ENCODE measurements at places on chromosomes 2 and 18.

DNA sequence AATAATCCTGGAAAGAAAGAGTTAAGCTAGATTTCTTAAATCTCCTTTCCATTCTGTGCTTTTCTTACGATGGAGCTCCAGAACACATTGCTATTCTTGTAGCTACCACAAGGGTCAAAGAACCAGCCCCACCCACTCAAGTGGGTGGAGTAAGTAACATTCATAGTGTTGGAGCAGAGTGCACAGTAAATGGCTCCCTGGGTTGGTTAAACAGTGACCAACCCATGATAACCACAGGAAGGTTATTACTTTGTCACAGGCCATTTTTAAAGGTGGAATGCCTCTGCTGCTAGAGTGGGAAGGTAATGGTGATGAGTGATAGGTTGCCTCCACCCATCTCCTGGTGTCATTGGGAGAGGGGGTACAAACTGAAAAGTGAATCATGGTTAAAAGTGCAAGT, 13.9 kb downstream of the ARPC2 start:
- no peak for DNase-seq

- no peak for DNase-seq
Observed at GRCh38 chr2:59677158-59677557, 876.3 kb downstream of the BCL11A start.

- no peak for DNase-seq
Observed at GRCh38 chr2:134433979-134434378, 180.1 kb downstream of the MGAT5 start.

DNA sequence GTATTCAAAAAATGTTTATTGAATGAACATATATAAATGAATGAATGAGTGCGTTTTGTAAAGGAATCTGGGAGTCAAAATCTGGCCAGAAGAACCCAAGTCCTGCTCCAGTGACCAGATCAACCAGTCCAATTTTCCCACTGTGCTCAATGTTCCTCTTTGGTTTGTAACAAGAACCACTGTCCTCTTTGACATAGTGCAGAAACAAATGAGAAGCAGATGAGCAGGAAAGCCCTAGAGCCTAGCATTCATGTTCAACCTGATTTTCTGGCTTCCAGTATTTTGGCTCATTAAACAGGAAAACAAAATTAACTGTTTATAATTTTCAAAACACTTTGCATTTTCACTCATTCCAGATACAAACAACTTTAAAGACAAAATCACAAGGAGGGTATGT, 23.2 kb downstream of the FAM124B start:
- no peak for DNase-seq

- no peak for DNase-seq
Observed at GRCh38 chr18:32264401-32264800, 74.6 kb downstream of the MEP1B start.

GRCh38 chr18:51621864-51622160, 424.3 kb upstream of the MEX3C start:
- no peak for DNase-seq

DNA sequence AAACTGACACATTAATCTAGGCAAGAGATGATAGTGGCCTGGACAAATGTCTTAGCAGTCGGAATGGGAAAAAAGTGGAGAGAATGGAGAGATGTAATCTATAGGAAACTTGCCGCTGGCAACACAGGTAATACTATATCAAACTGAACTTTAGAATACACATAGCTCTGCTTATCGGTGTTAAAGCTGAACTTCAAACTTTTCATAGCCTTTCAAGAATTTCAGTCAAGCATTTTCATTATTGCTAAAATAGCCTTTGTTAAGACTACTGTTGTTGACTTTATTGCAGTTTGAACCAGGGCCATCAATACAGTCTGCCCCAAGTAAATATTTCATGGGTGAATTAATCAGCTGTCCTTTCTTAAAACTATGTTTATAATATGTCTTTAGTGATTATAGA, 12.9 kb upstream of the CHST9 start:
- no peak for DNase-seq

GRCh38 chr2:65630643-65631042, 198.2 kb upstream of the SPRED2 start:
- DNase-seq = no peak

- DNase-seq = no peak
Observed at GRCh38 chr2:119190321-119191111, 32.0 kb upstream of the C1QL2 start.

DNA sequence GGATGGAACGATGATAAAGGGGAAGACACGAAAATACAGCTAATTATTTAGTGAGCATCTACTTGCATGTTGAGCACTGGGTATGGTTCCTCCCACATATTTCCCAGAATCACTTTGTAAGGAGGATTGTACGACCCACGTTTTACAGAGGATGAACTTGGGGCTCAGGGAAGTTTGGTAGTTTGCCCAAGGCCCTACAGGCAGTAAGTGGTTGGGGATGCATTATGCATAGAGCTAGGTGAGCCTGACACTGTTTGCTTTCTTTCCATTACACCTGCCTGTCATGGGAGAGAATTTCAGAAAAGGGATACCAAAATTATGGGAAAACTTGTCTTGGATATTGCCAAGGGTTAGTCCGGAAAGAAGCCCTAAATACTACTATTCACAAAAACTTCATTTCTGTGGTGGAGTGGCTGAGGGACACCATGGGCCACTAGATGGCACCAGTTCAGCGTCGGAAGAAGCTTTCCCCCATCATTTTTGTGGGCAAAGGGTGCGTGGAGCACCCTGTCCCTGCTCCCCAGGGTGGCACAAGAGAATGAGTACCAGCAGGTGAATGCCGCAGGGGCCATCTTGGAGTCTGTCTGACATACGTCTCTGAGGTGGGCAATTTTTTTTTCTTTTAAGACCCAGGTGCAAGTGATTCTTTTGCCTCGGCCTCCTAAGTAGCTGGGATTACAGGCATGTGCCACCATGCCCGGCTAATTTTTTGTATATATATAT, 23.5 kb upstream of the C18orf32 start:
- DNase-seq = no peak

- DNase-seq = peak; percentile 5
Observed at GRCh38 chr2:43059183-43059897, 167.1 kb downstream of the ZFP36L2 start.

DNA sequence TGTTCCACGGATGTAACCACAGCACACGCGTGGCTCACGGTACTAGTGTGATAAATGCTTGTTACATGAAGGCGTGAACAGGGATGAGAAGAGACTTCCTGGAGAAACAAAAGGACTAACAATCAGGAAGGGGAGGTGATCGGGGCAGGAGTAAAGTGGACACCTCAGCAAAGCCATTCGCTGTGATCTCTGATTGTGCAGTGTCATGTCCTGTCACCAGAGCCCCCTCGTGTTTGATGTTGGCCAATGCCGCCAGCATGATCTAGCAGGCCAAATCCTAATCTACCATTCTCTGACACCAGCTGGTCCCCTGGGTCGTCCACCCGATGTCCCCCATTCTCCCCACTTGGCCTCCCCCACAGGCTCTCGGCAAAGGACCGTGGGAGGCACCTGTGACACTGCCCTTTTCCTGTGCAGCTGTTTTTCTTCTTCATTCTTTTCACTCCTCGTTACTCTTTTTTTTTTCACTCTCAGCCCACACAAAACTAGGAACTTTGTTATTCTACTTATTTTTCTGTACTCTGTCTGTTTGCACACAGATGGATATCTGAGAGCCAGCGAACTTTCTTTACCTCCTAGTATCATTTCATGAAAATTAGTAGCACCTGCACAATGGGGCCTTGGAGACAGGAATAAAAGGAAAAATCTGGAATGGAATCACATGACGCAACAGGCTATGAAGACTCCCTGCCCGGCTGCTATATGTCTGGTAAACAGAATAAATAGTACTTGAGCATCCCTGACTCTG, 146.8 kb downstream of the TGIF1 start:
- DNase-seq = no peak

DNA sequence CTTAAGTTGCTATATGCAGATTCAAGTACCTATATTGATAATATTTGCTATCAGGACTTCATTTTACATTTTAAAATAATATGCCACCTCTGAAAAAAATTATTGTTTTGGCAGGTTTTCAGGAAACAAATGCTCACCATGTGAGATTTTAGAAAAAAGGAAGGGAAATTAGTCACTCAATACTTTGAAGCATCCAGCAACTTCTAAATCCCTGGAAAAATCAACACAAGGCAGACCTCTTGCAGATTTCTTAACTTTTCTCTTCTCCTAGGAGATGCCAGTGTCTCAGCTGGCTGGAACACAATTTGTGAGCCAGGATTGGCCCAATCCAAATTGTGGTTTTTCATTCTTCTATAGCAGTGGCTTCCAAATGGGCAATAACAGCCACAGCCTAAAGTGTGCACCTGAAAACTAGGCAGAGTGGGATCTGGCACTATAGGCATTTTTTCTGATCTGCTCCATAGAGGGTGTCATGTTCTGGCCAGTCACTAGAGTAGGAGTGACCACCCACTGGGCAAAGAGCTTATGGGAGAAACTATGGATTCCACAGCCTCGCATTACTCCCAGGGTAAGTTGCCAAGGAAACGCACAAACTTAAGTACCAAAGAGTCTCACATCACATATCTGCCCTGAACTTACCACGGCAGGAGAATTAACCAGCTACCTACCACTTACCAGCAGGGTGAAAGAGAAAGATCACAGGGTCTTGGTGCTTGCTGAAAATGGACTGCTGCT, 28.1 kb upstream of the THOC1 start:
- no peak for DNase-seq

DNA sequence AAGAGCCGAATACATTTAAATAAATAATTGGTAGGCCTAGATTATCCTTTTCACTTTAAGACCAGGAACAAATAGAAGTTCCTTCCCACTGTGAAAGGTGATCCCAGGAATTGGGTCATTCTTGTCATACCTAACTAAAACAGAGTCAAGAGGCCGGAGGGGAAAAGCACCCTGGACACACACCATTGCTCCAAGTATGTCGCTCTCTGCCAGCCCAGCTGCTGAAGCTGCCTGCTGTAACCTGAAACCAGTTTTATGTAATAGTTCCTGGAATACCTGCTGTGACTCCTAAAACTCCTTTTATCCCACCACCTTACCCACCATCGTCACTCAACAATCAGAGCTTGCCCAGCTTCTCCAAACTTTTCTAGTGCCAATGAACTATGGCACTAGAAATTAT, 217.1 kb downstream of the PTPRM start:
- no peak for DNase-seq

GRCh38 chr2:113832795-113833290, 57.0 kb upstream of the ACTR3 start:
- DNase-seq = no peak

GRCh38 chr18:55610506-55610905, 22.5 kb upstream of the TCF4 start:
- DNase-seq = no peak

- no peak for DNase-seq
Observed at GRCh38 chr2:182870227-182870626, 3.8 kb upstream of the FRZB start.

DNA sequence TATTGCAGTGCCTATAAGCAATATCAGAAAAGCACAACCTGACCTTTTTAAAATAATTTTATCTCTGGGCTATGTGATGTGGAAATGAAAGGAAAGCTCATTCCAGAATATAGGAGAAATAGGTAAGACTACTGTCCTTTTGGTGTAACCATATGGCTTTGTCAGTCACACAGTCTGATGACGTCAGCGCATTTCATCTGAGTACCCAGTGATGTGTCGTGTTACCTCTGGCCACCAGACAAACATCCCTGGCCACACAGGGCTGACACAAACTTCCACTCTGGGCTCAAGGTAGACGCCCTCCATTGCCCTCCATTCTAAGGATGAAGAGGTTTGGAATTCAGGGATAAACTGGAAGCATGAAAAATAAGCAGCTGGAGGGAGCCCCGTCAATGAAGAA, 506.7 kb downstream of the CMPK2 start:
- DNase-seq = no peak

- no peak for DNase-seq
Observed at GRCh38 chr18:33282709-33283333, 157.7 kb downstream of the CCDC178 start.

- no peak for DNase-seq
Observed at GRCh38 chr2:24948506-24948905, 23.2 kb downstream of the DNAJC27 start.

- no peak for DNase-seq
Observed at GRCh38 chr2:102235491-102235890, 48.7 kb downstream of the IL1RL2 start.

DNA sequence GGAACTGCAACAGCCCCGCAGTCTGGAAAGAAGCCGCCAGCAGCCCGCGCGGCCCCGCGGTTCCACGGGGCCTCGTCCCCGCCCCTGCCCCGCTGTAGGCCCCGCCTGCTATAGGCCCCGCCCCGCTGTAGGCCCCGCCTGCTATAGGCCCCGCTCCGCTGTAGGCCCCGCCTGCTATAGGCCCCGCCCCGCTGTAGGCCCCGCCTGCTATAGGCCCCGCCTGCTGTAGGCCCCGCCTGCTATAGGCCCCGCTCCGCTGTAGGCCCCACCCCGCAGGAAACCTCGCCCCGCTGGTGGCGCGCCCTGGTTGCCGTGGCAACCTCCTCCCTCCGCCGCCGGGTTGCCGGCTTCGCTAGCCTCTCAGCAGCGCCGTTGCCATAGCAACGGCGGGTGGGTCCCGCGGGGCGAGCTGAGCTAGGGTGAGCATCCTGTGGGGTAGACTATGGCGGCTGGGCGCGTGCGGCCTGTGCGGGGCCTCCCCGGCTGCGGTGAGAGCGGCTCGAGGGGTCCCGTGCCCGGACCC, 12.2 kb upstream of the KIF1A start:
- DNase-seq = peak; percentile 95

- no peak for DNase-seq
Observed at GRCh38 chr18:46920653-46921052, 3.3 kb downstream of the KATNAL2 start.

DNA sequence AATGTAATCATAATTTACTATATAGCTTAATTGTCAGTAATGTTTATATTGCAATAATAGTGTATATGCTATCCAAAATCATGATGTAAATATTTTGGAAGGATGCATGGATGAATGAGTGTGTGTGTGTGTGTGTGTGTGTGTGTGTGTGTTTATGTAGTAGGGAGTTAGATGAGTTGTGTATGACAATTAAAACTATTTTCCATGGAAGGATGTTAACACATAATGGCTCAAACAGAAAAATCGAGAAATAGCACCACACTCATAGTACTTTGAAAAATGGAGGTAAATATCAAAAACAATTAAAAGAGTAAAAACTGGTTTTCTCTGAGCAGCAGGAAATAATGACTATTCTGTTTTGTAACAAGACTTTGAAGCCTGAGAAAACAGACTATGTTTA, 8.1 kb upstream of the IL36A start:
- no peak for DNase-seq

DNA sequence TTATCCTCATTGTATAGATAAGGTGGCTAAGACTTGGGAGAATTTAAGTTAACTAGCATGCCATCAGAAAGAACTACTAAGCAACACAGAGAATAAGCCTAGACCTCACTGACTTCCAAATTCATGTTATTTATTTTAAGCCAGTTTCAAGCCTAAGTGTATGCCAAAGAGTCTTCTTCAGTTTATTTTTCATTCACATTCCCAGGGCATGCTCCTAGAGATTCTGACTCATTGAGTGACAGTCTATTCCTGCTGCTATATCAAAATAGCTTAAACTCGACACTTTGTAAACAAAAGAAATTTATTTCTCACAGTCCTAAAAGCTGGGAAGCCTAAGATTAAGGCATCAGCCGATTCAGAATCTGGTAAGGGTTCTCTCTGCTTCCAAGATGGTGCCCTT, 467.1 kb downstream of the MBD2 start:
- DNase-seq = no peak

GRCh38 chr2:28755421-28755820, 3.8 kb downstream of the PPP1CB start:
- DNase-seq = no peak

Data from stimulated activated CD8-positive, alpha-beta memory T cell treated with anti-CD3 and anti-CD28 coated beads, Interleukin-7, amount 100 ng/mL, for 1 hour (primary cell).